ENCODE measurements at places on chromosomes 12 and 14. TPM values are rescaled to one million over a fixed set of nuclear protein-coding genes. Genes with fewer than 3 reads are reported as not detected.

Gene IKZF4
- 11.6 TPM for total RNA-seq

Gene OASL
- total RNA-seq: 4.3 TPM

Gene GDF11
- 13.1 TPM for total RNA-seq

Gene SMOC1
- not detected for total RNA-seq

Gene CFAP251
- total RNA-seq: 0.72 TPM

Gene SPX
- total RNA-seq: 0.64 TPM

Gene CLEC4C
- total RNA-seq: not detected

Gene TAS2R7
- not detected for total RNA-seq

Gene GPR137C
- total RNA-seq: 0.50 TPM

Gene GATC
- 30.6 TPM for total RNA-seq

Gene NANOG
- not detected for total RNA-seq

DNA sequence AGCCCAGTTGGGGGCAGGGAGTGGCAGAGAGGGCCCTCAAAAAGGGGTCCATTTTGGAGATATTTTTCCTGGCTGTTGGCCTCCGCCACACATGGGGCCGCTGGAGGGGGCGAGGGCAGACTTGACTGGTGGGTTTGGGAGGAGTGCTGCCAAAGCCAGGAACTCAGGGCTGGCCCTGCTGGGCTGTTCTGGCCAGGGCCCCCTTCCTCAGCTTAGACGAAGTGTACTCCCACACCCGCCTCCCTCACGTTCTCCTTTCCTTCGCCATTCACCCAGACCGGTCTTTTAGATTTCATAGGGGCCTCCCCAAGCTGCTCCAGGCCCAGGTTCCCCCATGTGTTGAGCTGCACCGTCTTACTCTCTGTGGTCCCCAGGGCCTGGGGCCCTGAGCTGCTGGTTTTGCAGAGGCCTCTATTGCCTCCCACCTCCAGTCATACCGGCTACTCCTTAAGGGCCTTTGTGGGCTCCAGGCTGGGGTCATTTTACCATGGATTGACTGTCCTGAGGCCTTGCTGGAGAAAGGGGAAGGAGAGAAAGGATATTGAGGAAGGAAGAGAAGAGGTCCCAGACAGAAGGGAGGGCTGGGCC is 1.3 kb downstream of the KRT7 start:
- DNase-seq: no peak
- no peaks in the 10 kb centered on the region for H3K4me1 ChIP-seq
- H3K27me3 ChIP-seq: no peaks in the 10 kb centered on the region
- no peak overlapping the region for H3K27ac ChIP-seq
- H3K4me3 ChIP-seq: no peak overlapping the region
- H3K36me3 ChIP-seq: no peaks in the 10 kb centered on the region

- H3K4me3 ChIP-seq: no peak overlapping the region
- no peak for DNase-seq
- no peaks in the 10 kb centered on the region for H3K36me3 ChIP-seq
- H3K27me3 ChIP-seq: no peaks in the 10 kb centered on the region
Observed at GRCh38 chr14:64681796-64682710, 22.2 kb upstream of the PLEKHG3 start.

GRCh38 chr12:75294797-75295196 is 35.3 kb downstream of the CAPS2 start:
- no peak overlapping the region for H3K27ac ChIP-seq
- H3K36me3 ChIP-seq: no peaks in the 10 kb centered on the region

DNA sequence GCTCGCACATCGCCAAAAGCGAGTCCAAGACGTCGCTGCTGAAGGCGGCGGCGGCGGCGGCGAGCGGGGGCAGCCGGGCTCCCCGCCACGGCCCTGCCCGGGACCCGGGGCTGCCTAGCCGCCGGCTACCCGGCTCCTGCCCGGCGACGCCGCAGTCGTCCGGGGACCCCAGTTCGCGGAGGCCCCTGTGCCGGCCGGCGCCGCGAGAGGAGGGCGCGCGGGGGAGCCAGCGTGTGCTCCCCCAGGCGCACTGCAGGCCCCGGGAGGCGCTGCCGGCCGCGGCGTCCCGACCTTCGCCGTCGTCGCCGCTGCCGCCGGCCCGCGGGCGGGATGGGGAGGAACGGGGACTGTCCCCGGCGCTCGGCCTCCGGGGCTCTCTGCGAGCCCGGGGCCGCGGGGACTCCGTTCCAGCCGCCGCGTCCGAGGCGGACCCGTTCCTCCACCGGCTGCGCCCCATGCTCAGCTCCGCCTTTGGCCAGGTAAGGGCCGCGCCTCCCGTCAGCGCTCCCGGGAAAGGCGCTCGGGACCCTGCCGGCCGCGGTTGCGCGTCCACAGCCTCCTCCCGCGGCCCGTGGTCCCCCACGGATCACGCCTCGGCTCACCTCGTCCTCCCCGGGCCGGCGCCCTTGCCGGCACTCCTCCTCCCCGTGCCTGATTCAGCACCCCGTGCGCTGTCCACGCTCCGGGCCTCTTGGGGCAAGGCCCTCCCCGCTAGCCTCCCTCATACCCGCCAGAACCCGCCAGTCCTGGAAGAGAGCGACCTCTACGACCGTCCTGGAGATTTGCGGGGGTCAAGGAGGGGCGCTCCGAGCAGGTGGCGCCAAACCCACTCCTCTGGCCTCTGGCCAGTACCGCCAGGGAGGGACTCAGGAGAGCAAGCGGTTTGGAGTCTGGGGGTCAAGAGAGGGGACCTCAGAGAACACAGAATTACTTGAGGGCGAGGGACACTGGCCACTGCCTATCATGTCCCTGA is 721 bp downstream of the CABP1 start:
- peaks cover 42% of the 10 kb centered on the region for H3K27me3 ChIP-seq
- no peaks in the 10 kb centered on the region for H3K36me3 ChIP-seq
- peak overlapping the region; percentile 26 for H3K4me3 ChIP-seq
- H3K27ac ChIP-seq: no peak overlapping the region
- DNase-seq: peak; percentile 69

- H3K27me3 ChIP-seq: no peaks in the 10 kb centered on the region
- H3K4me1 ChIP-seq: peaks cover 5% of the 10 kb centered on the region
- peaks cover 27% of the 10 kb centered on the region for H3K36me3 ChIP-seq
- H3K4me3 ChIP-seq: no peak overlapping the region
- H3K27ac ChIP-seq: no peak overlapping the region
- no peak for DNase-seq
Observed at GRCh38 chr12:112401903-112402498, 7.4 kb downstream of the RPL6 start.

- H3K4me1 ChIP-seq: peaks cover 24% of the 10 kb centered on the region
- no peaks in the 10 kb centered on the region for H3K36me3 ChIP-seq
- peak overlapping the region; percentile 72 for H3K4me3 ChIP-seq
- H3K27me3 ChIP-seq: no peaks in the 10 kb centered on the region
Observed at GRCh38 chr12:132083614-132083940, 60.5 kb downstream of the DDX51 start.

- peaks cover 6% of the 10 kb centered on the region for H3K4me1 ChIP-seq
- H3K36me3 ChIP-seq: no peaks in the 10 kb centered on the region
- DNase-seq: peak; percentile 65
- H3K4me3 ChIP-seq: peak within 1 kb of the TSS; percentile 59
Observed at GRCh38 chr14:58395812-58396788, at the start of gene TOMM20L. TSS of gene TOMM20L (plus strand) at chr14:58395930. CDS start at chr14:58395958, 28 bp downstream.

- peak overlapping the region; percentile 73 for H3K4me3 ChIP-seq
- H3K36me3 ChIP-seq: peaks cover 16% of the 10 kb centered on the region
- no peak for DNase-seq
- H3K27me3 ChIP-seq: no peaks in the 10 kb centered on the region
- peaks cover 45% of the 10 kb centered on the region for H3K4me1 ChIP-seq
Observed at GRCh38 chr14:24136684-24137528, 912 bp downstream of the PSME1 start.

GRCh38 chr14:52961060-52961639 is 10.3 kb upstream of the FERMT2 start:
- peak; percentile 72 for DNase-seq
- no peaks in the 10 kb centered on the region for H3K27me3 ChIP-seq
- no peak overlapping the region for H3K27ac ChIP-seq
- H3K4me3 ChIP-seq: no peak overlapping the region
- no peaks in the 10 kb centered on the region for H3K4me1 ChIP-seq

- H3K4me1 ChIP-seq: peaks cover 28% of the 10 kb centered on the region
- H3K27ac ChIP-seq: peak overlapping the region; percentile 18
- H3K27me3 ChIP-seq: no peaks in the 10 kb centered on the region
- DNase-seq: no peak
- H3K4me3 ChIP-seq: peak overlapping the region; percentile 57
- no peaks in the 10 kb centered on the region for H3K36me3 ChIP-seq
Observed at GRCh38 chr12:124774462-124775167, 89.0 kb downstream of the SCARB1 start.

DNA sequence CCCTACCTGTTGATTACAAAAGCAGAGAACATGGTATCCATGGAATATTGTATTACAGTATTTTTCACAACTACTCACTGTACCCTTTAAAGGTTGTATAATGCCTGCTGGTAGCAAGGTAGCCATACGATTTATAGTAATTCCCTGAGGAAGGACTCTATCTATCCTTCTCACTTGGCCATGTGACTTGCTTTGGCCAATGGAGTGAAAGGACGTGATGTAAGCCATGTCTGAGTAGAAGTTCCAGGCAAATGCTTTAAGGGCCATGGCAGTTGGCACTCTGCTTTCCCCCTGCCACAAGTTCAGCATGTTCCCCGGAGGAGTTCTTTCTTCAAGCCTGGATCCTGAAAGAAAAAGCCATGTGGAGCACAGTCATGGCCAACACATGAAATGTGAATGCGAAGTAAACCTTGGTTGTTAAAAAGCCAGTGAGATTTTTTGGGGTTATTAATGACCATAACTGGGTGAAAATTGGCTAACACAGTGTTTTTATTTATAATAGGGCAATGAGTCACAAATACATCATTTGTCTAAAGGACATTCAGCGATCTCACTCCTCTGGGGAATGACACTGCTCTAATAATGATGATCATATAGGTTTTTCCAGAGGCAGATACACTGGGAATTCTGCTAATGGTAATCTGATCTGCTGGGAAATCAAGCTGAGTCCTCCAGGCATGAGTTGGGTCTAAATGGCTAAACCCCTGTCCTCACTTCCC is 67.4 kb upstream of the SLC38A2 start:
- H3K27ac ChIP-seq: no peak overlapping the region
- DNase-seq: no peak
- no peak overlapping the region for H3K4me3 ChIP-seq
- no peaks in the 10 kb centered on the region for H3K36me3 ChIP-seq
- H3K4me1 ChIP-seq: no peaks in the 10 kb centered on the region
- H3K27me3 ChIP-seq: no peaks in the 10 kb centered on the region

DNA sequence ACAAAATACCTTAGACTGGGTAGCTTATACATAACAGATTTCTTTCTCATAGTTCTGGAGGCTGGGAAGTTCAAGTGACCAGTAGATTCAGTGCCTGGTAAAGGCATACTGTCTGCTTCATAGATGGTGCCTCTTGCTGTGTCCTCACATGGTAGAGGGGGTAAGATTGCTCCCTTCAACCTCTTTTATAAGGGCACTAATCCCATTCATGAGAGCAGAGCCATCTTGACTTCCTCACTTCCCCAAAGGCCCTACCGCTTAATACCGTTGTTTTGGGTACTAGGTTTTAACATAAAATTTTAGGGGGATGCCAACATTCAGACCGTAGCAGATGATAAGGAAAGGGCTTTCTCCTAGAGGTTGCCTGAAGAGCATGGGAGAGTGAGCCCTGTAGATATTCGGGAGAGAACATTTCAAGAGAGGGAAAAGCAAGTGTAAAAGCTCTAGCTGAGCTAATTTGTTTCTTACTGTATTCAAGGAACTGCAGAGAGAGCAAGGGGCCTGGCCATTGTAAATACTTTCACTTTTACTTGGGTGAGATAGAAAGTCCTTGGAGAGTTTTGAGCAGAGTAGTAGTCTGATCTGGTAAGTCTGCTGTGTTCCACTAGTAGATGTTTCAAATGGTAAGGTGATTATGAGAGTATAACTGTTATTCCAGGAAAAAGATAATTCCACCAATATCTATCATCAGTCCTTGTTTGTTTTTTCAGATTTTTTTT is 27.3 kb downstream of the FRS2 start:
- DNase-seq: peak; percentile 5
- no peaks in the 10 kb centered on the region for H3K27me3 ChIP-seq
- H3K27ac ChIP-seq: no peak overlapping the region
- peaks cover 11% of the 10 kb centered on the region for H3K4me1 ChIP-seq

- no peaks in the 10 kb centered on the region for H3K27me3 ChIP-seq
- no peak overlapping the region for H3K4me3 ChIP-seq
- peaks cover 35% of the 10 kb centered on the region for H3K4me1 ChIP-seq
- no peaks in the 10 kb centered on the region for H3K36me3 ChIP-seq
- H3K27ac ChIP-seq: no peak overlapping the region
Observed at GRCh38 chr12:46181465-46181864, 87.4 kb downstream of the SLC38A1 start.

- no peaks in the 10 kb centered on the region for H3K36me3 ChIP-seq
- no peaks in the 10 kb centered on the region for H3K4me1 ChIP-seq
- DNase-seq: no peak
Observed at GRCh38 chr14:53894456-53894855, 62.2 kb downstream of the BMP4 start.

DNA sequence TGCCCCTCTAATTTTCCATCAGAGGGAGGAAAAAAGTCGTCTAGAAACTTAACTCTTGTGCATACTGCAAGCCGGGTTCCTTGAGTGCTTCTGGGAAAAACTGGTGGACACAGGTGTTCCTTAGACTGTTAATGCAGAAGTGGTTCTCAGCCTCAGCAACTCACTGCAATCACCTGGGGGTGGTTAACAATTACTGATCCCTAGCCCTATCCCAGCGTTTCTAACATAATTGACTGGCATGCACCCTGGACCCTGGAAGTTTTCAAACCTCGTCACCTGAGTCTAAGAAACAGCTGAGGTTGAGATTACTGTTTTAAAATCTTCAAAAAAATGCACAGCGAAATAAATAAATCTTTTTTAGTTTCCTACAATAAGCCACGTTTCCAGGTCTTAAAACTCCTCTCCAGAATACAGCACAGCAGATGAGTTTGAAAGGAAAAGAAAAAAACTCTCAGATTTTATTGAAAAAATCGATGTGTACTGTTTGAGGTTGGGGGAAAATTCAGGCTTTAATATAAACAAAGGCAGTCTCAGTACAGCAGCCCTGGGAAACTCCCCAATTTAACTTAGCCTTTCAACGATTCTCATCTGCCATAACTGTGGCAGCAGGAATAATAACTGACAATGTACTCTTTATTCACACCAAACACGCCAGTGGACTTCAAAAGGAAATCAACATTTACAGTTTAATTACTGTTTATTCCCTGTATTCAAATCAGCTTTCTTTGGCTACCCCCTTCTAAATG is 45.4 kb downstream of the PHLDA1 start:
- no peak overlapping the region for H3K27ac ChIP-seq
- no peaks in the 10 kb centered on the region for H3K27me3 ChIP-seq
- no peak for DNase-seq
- H3K4me1 ChIP-seq: no peaks in the 10 kb centered on the region
- no peak overlapping the region for H3K4me3 ChIP-seq

DNA sequence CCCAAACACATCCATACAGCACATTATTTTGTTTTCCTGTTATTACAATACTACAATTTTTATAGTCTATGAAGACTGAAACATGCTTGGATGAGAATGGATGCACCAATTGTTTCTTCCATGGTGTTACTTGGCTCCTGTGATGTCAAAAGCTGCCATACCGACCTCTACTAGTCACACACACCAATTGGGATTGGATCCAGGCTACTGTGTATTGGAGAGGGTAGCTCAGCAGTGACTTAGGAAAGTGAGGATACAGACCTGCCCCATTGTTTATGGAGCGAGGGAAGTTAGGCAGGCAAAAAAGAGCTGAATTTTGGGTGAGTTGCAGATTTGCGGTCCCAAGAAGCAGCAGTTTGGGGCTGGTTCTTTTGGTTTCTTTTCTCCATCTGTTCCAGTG is 30.8 kb upstream of the AKAP6 start:
- H3K27me3 ChIP-seq: no peaks in the 10 kb centered on the region
- no peak for DNase-seq
- H3K4me3 ChIP-seq: no peak overlapping the region
- H3K4me1 ChIP-seq: no peaks in the 10 kb centered on the region
- no peaks in the 10 kb centered on the region for H3K36me3 ChIP-seq

GRCh38 chr12:128269181-128269591 is 2.2 kb downstream of the TMEM132C start:
- no peaks in the 10 kb centered on the region for H3K36me3 ChIP-seq
- no peaks in the 10 kb centered on the region for H3K4me1 ChIP-seq
- no peak overlapping the region for H3K27ac ChIP-seq
- no peak for DNase-seq

Measured in CD8-positive, alpha-beta memory T cell (primary cell).